ENCODE measurements at places on chromosomes 16 and 17. TPM values are rescaled to one million over a fixed set of nuclear protein-coding genes. Genes with fewer than 3 reads are reported as not detected.
A peak's percentile ranks its signal among the peaks of the same experiment; 100 is the strongest.

Gene KRT27
- not detected for total RNA-seq

- no peak overlapping the region for H3K27ac ChIP-seq
- no peak for DNase-seq
- H3K4me3 ChIP-seq = no peak overlapping the region
- peaks cover 63% of the 10 kb centered on the region for H3K4me1 ChIP-seq
- H3K27me3 ChIP-seq = no peaks in the 10 kb centered on the region
These were observed 20.6 kb downstream of the ABAT start for GRCh38 chr16:8694795-8695728.

Gene CACNG3
- not detected for total RNA-seq

- peaks cover 62% of the 10 kb centered on the region for H3K4me1 ChIP-seq
- no peaks in the 10 kb centered on the region for H3K27me3 ChIP-seq
- no peak overlapping the region for H3K27ac ChIP-seq
- peak; percentile 29 for DNase-seq
- no peaks in the 10 kb centered on the region for H3K36me3 ChIP-seq
These were observed 1.7 kb downstream of the ANKRD40CL start for GRCh38 chr17:50765454-50766221.

DNA sequence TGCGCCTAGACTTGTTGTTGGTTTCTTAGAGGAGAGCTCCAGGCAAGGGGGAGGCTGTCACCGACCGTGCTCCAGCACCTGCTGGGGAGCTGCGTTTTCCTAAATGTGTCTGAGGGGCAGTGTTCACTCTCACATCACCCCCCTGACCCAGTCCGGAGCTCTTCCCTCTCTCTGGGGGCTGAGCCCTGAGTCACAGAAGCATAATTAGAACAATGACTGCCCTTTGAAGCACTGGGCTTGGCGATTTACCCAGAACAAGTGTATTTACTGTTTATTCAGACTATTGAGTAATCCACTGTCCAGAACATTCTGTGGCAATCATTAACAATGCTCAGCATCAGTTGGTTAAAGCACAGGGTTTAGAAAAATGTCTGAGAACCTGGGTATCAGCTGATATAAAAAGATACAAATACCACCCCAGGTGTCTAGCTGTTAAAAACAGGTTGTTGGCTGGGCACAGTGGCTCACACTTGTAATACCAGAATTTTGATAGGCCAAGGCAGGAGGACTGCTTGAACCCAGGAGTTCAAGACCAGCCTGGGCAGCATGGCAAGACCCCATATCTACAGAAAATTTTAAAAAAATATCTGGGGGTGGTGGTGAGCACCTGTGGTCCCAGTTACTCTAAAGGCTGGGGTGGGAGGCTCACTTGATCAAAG, 8.1 kb downstream of the CES4A start:
- DNase-seq = peak; percentile 92
- peaks cover 3% of the 10 kb centered on the region for H3K27me3 ChIP-seq
- no peak overlapping the region for H3K27ac ChIP-seq
- H3K36me3 ChIP-seq = no peaks in the 10 kb centered on the region
- no peak overlapping the region for H3K4me3 ChIP-seq
- H3K4me1 ChIP-seq = peaks cover 52% of the 10 kb centered on the region

Gene NHERF2
- total RNA-seq = 15.8 TPM

DNA sequence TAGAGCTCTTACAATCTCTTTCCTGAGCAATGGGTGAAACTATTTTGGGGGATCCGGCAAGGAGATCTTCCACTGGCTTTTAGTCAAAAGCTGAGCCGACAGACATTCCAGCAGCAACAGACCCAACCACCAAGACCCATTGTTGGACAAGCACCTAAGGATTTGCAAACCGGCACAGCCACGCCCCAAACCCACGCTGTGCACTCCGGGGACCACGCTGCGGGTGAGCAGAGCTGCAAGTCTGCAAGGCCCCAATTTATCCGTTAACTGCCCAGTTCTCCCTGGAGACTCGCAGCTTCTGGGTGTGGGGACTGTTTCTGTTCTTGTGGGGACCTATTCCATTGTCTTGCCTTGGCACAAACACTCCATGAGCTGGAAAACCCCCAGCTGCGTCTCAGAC, 45.9 kb downstream of the C16orf95 start:
- H3K27ac ChIP-seq = no peak overlapping the region
- H3K4me1 ChIP-seq = no peaks in the 10 kb centered on the region
- no peak for DNase-seq
- no peaks in the 10 kb centered on the region for H3K27me3 ChIP-seq
- no peaks in the 10 kb centered on the region for H3K36me3 ChIP-seq

Gene ITGB4
- 6.9 TPM for total RNA-seq

Gene GPR179
- 0.07 TPM for total RNA-seq
